ENCODE measurements at places on chromosomes 16 and 17. TPM values are rescaled to one million over a fixed set of nuclear protein-coding genes. Genes with fewer than 3 reads are reported as not detected.

JUP gene
- 27.7 TPM for total RNA-seq

- ATAC-seq, result peak; percentile 47
These were observed 21.5 kb upstream of the SPN start for GRCh38 chr16:29641561-29641960.

GRCh38 chr16:398561-399339 is 1.8 kb downstream of the NME4 start:
- no peak for ATAC-seq

CD2BP2 gene
- total RNA-seq, result 36.3 TPM

- ATAC-seq, result no peak
These were observed 29.7 kb upstream of the FASN start for GRCh38 chr17:82127704-82128103.
